ENCODE measurements at places on chromosomes 11 and 22.

GRCh38 chr11:103086461-103086860, 5.5 kb downstream of the DCUN1D5 start:
- no peak for DNase-seq

DNA sequence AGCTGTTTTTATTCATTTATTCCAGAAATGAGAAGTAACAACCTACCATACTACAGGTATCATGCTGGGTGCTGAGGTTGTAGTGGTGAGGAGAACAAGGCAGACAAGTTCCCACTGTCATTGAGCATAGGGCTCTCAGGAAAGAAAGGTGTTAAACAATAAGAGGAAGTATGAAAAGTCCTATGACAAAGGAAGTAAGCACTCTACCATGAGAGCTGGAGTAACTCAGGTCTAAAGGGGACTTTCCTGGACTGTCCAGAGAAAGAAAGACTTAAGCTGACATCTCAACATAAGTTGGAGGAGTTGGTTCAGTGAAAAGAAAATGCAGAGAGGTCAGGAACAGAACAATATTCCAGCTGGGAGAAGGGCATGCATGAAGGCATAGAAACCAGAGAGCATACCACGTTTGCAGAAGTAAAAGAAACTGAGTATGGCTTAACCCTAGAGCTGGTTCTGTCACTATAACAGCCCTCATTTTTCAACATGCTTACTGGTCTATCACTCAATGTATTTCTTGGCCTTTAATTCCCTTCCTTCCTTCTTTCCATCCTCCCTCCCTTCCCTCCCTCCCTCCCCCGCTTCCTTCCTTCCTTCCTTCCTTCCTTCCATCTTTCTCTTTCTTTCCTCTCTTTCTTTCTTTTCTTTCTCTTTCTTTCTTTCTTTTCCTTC, 137.8 kb upstream of the BDNF start:
- no peak for DNase-seq

GRCh38 chr22:22099833-22100812, 117.5 kb upstream of the TOP3B start:
- no peak for DNase-seq

- DNase-seq = no peak
Measured at GRCh38 chr11:128936606-128937251, 5.9 kb downstream of the TP53AIP1 start.

DNA sequence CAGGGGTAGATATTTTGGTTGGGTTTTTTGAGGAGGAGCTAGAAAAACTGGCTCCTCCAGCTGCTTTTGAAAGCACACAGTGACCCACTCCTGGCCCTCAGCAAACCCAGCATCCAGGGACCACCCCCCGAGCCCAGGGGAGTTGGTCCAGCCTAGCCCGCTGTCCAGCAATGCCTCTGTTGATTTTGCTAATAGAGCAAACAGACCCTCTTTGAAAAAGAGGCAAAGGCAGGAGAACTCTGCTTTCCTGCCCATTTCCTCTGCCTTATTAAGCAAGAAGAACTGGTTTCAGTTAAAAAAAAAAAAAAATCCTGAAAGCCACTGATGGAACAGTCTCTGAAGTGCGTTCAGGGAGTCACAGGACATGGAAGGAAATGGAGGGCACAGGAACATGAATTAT, 25.3 kb downstream of the ABTB2 start:
- DNase-seq = no peak

DNA sequence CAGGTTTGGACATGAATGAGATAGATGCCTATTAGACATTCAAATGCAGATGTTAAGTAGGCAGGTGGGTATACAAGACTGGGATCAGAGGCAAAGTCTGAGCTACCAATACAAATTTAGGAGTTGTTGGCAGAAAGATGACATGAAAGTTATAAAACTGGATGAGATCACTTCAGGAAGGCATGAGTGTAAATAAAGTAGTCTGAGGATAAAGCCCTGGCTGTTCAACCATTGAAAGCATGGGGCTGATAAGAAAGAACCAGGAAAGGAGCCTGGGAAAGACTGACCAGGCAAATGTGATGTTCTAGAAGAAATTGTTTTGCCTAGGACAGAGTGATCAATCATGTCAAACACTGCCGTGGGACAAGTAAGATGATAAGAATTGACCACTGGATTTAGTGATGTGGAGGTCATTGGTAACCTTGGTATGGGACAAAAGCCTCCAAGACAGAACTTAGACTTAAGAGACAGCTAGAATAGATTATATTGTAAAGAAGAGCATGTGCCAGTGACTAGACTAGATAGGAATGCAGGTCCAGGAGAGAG, 98.5 kb downstream of the EHF start:
- no peak for DNase-seq

GRCh38 chr22:30027169-30027568, 53.1 kb upstream of the HORMAD2 start:
- no peak for DNase-seq

- no peak for DNase-seq
Measured at GRCh38 chr11:8818421-8818820, 92.6 kb upstream of the AKIP1 start.

GRCh38 chr11:6405846-6406245, 13.0 kb downstream of the APBB1 start:
- DNase-seq = no peak

DNA sequence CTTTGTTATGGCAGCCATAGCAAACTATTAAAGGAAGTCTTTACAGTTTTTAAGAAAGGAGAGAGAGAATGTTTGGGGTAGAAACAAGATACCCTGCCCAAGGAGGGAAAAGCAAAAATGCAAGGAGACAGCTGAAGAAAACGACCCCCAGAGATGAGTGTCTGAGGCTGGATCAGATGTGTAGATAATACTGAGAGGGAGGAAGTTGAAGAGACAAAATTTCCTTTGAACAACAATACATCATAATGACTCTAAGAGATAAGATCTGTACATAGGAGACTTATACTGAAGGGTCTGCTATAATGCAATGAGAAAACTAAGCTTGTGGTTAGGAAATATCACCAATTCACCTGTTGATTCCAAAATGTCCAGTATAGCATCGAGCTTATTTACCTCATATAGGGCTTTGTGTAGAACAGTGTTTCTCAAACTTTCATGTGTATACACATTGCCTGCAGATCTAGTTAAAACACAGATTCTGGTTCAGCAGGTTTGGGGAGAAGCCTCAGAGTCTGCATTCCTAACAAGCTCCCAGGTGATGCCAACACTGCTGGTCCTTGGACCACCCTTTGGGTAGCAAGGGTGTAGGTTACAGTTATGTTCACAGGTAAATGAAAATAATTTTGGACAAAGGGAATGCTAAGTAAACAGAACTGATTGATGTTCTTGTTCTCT, 5.8 kb upstream of the CEP295 start:
- DNase-seq = no peak

DNA sequence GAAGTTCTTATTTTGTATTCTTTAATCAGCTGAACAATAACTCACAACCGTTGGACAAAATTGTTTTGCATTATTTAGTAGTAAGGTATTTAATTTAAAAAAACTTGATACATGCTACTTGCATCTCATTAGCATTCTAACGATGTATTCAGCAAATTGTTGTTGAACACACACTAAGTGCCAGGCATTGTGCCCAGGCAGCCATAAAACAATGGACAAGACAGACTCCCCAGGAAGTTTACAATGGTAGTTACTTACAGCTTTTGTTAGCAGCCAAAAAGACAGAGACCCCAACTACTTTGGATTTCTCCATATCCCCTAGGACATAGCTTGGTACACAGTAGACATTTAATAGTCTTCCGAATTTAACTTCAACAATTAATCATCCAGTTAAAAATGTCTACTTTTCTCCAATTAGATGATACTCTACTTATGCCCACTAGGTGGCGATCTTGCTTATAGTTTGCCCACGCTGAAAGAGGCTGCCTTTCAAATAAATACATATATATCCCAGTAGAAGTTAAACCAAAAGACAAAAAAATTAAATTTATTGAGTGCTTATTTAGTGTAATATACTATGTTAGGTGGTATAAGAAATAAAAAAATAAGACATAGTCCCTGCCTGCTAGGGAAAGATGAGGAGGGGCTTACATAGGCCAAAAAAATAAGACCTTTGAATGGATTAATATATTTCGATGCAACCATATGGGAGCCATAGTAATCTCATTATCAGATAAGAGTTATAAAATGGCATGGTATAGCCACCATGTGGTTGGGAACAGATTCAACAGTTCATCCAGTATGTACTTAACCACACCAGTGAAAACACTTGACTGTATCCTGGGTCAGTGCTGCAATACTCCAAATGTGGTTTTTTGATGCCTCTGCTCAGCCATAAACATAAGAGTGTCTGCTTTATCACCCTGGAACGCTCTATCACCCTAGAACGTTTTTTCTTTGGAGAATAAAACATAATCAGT, 2.0 kb upstream of the FJX1 start:
- no peak for DNase-seq

- DNase-seq = no peak
Measured at GRCh38 chr11:9639099-9639498, 24.8 kb upstream of the SWAP70 start.

GRCh38 chr11:116997071-116997470, 101.2 kb downstream of the SIK3 start:
- no peak for DNase-seq

- peak; percentile 60 for DNase-seq
Measured at GRCh38 chr22:37519268-37520195, at the start of gene CARD10. TSS of gene CARD10 (minus strand) at chr22:37519415. CDS start at chr22:37519200, 215 bp downstream.

DNA sequence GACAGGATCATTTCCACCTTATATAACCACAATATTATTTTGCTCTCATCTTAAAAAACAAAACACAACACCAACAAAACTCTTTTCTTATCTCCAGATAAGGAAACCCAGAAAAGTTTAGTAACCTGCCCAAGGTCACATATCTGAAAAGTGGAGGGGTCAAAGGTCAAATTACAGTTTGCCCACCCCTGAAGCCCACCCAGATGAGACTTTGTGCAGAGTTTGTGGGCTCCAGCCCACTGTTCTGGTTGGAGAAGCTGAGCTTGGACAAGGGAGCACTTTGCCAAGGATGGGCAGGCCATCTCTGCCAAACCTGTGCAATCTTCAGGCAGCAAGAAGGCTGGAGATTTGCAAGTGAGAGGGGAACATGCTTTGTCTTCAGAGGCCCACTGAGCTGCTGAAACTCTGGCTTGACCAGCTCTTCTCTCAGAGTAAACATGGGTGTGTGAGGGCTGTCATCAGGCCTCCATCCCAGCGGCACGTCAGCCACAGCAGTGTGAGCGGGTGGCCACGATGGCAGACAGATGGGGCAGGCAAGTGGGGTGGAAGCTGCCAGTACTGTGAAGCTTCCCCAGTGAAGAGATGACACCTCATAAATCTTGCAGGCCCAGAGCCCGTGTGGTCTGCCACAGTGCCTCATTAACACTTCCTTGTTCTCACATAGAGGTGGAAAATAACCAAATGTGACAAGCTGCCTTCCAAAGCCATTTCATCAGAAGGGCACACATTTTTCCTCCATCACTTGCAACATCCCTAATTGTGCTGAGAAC, 111.8 kb downstream of the CCDC81 start:
- DNase-seq = no peak

GRCh38 chr22:39962071-39962470, 1.9 kb downstream of the TMA7B start:
- no peak for DNase-seq

DNA sequence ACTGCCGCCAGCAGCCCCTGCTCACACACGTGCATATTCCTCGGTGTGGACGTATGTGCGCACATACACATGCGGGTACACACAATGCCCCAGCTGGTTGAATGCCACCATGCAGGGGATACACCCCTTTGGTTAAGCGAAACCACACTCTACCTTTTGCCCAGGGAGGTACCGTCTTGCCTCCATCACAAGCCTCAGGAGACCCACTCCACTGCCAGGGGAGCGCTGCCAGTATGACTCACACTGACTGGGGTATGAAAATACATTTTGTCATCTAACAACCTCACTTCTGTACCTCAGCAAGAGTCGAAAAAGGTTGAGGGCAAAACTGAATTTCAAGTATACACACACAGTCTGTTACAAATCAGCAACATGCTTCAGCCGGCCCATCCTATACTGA, 39.4 kb downstream of the TMEM45B start:
- no peak for DNase-seq

DNA sequence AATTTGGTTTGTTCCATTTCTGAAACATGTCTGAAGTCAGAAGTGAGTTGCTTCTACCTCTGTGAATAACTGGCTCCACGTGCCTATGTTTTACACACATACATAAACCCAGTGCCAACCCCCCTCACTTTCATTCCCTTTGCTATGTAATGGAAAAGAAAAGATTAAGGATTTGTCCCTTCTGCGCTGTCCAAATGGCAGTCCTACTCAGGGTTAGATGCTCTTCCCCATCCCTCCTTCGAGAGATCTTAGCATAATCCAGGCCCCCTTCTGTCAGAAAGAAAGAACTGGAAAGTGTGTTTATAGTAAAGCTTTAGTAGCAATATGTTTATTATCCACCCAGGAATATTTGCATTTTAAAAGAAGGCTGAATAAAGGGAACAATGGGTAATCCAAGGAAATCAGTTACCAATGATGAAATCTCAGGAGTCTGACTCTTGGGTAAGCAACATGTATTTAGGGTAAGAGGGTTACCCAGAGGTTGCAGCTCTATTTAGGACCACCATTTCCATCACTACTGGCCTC, 3.1 kb upstream of the LAYN start:
- DNase-seq = no peak

GRCh38 chr22:35409783-35410662, 10.1 kb downstream of the MCM5 start:
- no peak for DNase-seq

GRCh38 chr11:1994121-1994520, 3.5 kb downstream of the H19 start:
- DNase-seq = peak; percentile 24

DNA sequence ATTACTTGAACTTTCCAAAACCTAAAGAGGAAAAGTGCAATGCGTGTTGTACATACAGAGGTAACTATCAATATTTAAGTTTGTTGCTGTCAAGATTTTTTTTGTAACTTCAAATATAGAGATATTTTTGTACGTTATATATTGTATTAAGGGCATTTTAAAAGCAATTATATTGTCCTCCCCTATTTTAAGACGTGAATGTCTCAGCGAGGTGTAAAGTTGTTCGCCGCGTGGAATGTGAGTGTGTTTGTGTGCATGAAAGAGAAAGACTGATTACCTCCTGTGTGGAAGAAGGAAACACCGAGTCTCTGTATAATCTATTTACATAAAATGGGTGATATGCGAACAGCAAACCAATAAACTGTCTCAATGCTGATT, 2.1 kb downstream of the ADM start:
- no peak for DNase-seq

DNA sequence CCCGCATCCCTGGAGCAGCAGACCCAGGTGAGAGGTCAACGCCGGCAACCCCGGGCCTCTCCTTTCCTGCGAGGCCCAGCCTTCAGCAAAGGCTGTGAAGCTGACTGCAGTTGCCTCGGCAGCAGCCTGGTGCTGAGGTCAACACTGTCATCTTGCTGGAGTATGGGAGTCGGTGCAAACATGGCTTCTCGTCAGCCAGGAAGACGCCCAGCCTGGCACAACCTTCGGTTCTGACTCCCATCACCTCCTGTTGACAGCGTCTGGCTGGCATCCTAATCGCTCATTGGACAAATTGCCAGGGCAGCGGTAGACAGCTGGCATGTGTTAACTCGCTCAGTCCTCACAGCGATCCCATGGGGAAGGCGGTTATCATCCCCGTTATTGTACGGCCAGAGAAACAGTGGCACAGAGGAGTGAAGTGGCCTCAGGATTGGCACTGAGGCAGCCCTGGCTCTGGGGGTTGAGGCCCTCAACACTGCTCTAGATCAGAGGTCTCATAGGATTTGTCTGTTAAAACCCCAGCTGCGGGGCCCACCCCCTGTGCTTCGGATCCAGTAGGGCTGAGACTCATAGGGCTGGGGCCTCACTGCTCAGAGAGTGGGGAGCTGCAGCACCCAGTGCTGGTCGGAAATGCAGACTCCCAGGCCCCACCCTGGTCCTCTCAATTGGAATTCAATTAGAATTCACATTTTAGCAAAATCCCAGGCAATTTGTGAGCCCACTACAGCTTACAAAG, 39.3 kb upstream of the TP53I11 start:
- DNase-seq = no peak

- DNase-seq = no peak
Measured at GRCh38 chr22:44956840-44957767, 52.7 kb downstream of the PHF21B start.

Measured in ovary (tissue), 10 donors.